ENCODE measurements at places on chromosomes 12 and 14.

DNA sequence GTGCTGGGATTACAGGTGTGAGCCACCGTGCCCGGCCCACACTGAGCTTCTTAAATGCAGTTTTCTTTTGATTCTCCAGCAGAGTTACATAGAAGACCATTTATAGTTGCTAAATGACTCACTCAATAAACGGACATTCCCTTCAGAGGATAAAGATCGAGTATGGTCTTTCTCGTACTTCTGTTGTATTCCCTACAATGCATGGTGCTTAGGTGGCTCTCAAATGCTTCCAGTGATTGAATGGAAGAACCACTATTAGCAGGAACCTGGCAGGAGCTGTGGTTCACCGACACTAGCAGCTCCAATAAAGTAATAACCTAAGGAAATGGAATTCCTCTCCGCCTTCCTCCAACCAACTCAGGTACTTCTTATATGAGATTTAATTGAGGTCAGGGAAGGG, 3.9 kb upstream of the GPRC5A start:
- no peak overlapping the region for H3K27ac ChIP-seq
- no peaks in the 10 kb centered on the region for H3K27me3 ChIP-seq
- peaks cover 43% of the 10 kb centered on the region for H3K4me1 ChIP-seq
- no peak for DNase-seq

- no peak overlapping the region for H3K4me3 ChIP-seq
- peaks cover 40% of the 10 kb centered on the region for H3K4me1 ChIP-seq
- H3K36me3 ChIP-seq: no peaks in the 10 kb centered on the region
- no peaks in the 10 kb centered on the region for H3K27me3 ChIP-seq
- no peak overlapping the region for H3K27ac ChIP-seq
- DNase-seq: no peak
Measured at GRCh38 chr12:59077575-59078426, 157.5 kb upstream of the LRIG3 start.

GRCh38 chr12:83320350-83320749, 633.6 kb downstream of the TMTC2 start:
- H3K4me3 ChIP-seq: no peak overlapping the region
- H3K27me3 ChIP-seq: no peaks in the 10 kb centered on the region
- no peaks in the 10 kb centered on the region for H3K4me1 ChIP-seq
- no peak overlapping the region for H3K27ac ChIP-seq
- DNase-seq: no peak

DNA sequence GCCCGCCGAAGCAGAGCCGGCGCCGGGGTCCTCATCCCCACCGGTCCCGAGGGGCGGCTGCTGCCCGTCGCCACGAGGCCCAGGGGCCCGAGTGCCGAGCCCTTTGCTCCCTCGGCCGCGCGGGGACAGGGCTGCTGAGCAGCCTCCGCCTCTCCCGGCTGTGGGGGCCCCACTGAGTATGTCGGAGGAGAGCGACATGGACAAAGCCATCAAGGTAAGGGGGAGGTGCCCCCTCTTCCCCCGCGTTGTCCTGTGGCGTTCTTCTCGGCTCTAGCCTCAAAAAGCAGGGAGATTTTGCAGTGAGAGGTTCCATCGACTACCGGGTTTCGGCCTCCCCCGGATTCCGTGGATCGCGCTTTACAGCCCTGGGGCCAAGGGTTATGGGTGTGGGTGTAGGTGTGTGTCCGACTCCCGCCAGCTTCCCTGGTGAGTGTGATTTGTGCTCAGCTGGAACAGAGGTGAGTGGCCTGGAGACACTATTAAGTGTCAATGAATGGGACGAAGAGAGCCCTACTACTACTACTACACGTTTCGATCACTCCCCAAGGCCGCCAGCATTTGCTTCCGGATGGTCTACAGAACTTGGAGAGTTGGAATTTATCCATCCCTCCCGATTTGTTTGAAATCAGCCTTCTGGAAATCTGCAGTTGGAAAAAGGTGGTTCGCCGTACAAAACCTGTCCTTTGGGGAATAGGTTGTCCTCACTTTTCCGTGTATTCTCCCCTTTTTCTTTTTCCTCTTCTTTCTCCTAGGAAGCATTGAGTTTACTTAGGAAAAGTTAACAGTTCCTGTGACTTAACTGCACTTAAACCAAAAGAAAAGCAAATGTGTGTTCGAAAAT, 748 bp downstream of the MAPKAPK5 start:
- DNase-seq: no peak
- peaks cover 11% of the 10 kb centered on the region for H3K36me3 ChIP-seq
- peak overlapping the region; percentile 93 for H3K27ac ChIP-seq
- H3K4me3 ChIP-seq: peak overlapping the region; percentile 90
- peaks cover 50% of the 10 kb centered on the region for H3K4me1 ChIP-seq

DNA sequence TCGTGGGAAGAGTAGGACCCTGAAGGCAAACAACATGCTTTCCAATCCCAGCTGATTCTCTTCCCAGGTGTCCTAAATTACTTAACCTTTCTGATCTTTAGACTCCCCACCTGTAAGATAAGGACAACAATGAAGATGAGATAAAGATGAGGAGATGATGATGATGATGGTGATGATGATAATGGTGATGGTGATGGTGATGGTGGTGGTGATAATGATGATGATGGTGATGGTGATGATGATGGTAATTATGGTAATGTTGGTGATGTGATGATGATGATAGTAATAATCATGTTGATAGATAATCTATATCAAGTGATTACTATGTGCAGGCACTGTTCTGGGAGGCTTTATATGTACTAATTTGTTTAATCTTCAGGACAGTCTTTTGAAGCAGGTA, 48.3 kb downstream of the NR1H4 start:
- no peaks in the 10 kb centered on the region for H3K36me3 ChIP-seq
- H3K4me3 ChIP-seq: no peak overlapping the region
- H3K27me3 ChIP-seq: peaks cover 3% of the 10 kb centered on the region
- H3K27ac ChIP-seq: no peak overlapping the region
- no peaks in the 10 kb centered on the region for H3K4me1 ChIP-seq

Measured in osteocyte (in vitro differentiated cells).